Panc1 (cell line): ENCODE measurements at places on chromosomes 2 and 18. TPM values are rescaled to one million over a fixed set of nuclear protein-coding genes. Genes with fewer than 3 reads are reported as not detected.

CHN1 gene
- 20.8 TPM for total RNA-seq

NTSR2 gene
- total RNA-seq: 0.15 TPM

GRCh38 chr2:88036182-88036581, 19.4 kb downstream of the KRCC1 start:
- no peaks in the 10 kb centered on the region for H3K36me3 ChIP-seq
- no peaks in the 10 kb centered on the region for H3K27me3 ChIP-seq
- H3K27ac ChIP-seq: no peak overlapping the region
- DNase-seq: no peak

DNA sequence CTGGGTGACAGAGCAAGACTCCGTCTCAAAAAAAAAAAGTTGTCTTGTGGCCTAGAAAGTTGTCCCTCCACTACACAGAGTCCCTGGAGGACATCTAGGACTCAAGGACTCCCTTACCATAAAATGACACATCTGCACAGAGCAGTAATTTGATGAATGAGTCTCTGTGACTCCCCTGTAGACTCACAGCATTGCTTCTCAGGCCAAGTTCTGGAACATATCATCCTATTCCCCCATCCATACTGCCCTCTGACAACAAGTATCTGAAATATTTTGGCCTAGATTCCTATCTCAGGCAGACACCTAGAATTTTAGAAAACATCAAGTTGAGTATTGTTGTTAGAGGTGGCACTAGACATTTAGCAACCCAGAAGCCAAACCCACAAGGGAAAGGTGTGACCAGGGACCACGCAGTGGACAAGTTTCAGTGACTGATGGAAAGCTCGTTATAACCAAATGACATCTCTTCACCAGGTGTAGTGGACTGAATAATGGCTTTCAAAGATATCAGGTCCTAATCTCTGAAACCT, 97.9 kb upstream of the ATP8B1 start:
- H3K4me3 ChIP-seq: no peak overlapping the region
- H3K4me1 ChIP-seq: no peaks in the 10 kb centered on the region
- H3K36me3 ChIP-seq: no peaks in the 10 kb centered on the region
- H3K27me3 ChIP-seq: no peaks in the 10 kb centered on the region
- H3K27ac ChIP-seq: no peak overlapping the region

CCDC141 gene
- 0.10 TPM for total RNA-seq

DNA sequence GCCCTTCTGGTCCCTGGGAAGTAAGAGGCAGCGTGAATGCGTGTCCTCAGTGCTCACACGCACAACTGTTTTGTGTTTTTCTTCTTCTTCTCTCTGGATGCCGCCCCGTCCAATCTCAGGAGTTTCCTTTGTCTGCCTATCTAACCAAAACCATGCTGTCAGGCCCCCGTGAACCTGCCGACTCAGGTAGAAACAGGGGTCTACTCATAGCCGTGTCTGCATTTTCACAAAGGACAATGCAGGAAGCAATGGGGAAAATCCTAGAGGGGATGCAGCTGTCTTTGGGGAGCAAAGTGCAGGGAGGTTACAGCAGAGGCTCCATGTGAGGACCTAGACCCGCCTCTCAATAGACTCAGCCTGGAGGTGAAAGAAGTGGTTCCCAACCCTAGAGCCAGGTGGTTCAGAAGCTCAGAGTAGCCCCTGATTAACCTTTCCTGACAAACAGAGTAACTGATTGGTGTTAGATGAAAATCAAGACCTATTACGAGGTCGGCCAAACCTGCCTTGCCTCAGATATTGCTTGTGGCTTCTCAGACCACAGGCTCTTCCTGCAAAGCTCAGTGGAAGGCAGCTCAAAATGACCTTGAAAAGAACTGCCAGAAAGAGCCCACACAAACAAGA, 49.3 kb downstream of the CD226 start:
- H3K4me1 ChIP-seq: no peaks in the 10 kb centered on the region
- H3K27ac ChIP-seq: no peak overlapping the region
- H3K4me3 ChIP-seq: no peak overlapping the region
- H3K36me3 ChIP-seq: no peaks in the 10 kb centered on the region
- H3K27me3 ChIP-seq: no peaks in the 10 kb centered on the region

DNAH7 gene
- total RNA-seq: 0.98 TPM

- H3K4me3 ChIP-seq: no peak overlapping the region
- H3K27me3 ChIP-seq: no peaks in the 10 kb centered on the region
- DNase-seq: no peak
- H3K4me1 ChIP-seq: no peaks in the 10 kb centered on the region
Observed at GRCh38 chr2:79665091-79665490, 152.2 kb downstream of the CTNNA2 start.

UGT1A8 gene
- total RNA-seq: 0.15 TPM

DNA sequence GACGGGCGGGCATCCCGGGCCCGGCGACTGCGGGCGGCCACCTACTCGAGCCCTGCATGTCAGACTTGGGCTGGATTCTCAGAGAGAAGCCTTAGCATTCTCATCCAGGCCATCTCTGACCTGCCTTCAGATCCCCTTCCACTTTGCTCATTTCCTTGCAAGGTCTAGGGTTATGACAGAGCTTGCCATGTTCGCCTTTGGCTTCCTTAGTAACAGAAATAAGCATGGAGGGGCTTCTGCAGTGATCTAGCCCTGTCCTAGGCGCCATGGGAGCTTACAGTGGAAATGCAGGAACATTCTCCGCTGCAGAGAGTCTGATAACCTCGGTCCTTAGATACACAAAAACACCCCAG, 632 bp upstream of the ACVR1 start:
- peaks cover 22% of the 10 kb centered on the region for H3K4me1 ChIP-seq
- H3K27me3 ChIP-seq: no peaks in the 10 kb centered on the region
- no peak for DNase-seq

DNA sequence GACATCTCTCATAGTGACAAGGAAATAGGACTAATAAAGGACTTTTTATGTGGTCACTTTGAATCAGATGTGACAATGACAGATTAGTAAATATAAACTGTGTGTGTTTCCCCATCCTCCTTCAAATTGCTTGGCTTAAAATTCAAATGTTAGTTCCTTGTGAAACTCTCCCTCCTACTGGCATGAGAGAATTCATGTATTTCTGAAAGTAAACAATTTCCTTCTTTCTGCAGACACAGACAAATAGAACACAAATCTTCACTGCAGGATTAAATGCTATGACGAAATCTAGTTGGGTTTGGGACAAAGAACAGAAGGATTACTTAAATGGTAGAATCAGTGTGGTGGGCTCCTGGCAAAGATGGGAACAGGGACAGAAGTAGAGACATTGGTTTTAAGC, 328.7 kb upstream of the FAM98A start:
- no peak overlapping the region for H3K27ac ChIP-seq
- H3K4me1 ChIP-seq: no peaks in the 10 kb centered on the region
- H3K4me3 ChIP-seq: no peak overlapping the region
- no peaks in the 10 kb centered on the region for H3K27me3 ChIP-seq
- H3K36me3 ChIP-seq: no peaks in the 10 kb centered on the region

MARCHF4 gene
- 1.3 TPM for total RNA-seq

DNA sequence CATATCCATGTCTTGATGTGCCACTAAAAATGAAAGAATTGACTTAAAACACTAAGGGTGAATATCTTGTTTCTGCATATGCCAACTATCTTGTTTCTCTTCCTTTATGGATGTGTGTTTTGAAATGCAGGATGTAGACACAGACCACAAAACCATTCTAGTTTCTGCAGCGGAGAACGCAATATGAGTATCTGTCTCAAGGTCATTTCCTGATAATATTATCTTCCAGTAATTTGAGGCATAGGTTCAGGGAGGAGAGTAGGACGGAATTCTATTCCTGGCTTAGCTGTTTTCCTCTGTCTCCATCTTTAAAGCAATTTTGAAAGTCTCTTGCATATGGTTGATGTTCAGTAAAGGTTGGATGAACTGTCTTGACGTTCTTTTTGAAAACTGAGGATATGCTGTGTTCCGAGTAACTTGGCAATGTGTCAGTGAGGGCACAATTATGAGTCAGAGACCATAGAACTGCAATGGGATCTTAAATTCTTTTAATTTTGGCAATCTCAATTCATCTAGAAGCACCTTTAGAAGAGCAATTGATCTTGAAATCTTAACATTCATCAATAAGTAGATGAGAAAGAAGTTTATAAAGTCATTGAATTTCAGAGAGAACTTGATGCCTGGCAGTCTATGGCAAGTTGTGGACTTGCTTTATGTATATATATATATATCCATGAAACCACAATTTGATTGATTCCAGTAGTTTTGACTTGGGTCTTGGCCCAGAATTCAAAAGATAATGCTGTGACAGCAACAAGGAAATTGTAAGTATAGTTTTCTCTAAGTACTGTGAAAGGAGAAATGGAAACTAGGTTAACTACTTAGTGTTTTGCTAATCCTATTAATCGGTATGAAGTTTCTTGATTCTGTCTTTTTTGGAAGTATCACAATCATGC, 24.8 kb downstream of the RAB27B start:
- no peaks in the 10 kb centered on the region for H3K4me1 ChIP-seq
- H3K36me3 ChIP-seq: no peaks in the 10 kb centered on the region
- H3K27ac ChIP-seq: no peak overlapping the region
